ENCODE measurements at places on chromosomes 12 and 14.

- no peak for DNase-seq
These were observed 29.6 kb downstream of the CCDC92 start for GRCh38 chr12:123942911-123943648.

GRCh38 chr12:116358893-116359761 is 81.6 kb upstream of the MED13L start:
- peak; percentile 18 for DNase-seq

- DNase-seq: no peak
These were observed 8.8 kb upstream of the AMHR2 start for GRCh38 chr12:53414756-53415417.

GRCh38 chr12:77837876-77838291 is 7.2 kb downstream of the NAV3 start:
- DNase-seq: no peak

GRCh38 chr14:106845286-106846087 is 1319.1 kb downstream of the TMEM121 start:
- no peak for DNase-seq

DNA sequence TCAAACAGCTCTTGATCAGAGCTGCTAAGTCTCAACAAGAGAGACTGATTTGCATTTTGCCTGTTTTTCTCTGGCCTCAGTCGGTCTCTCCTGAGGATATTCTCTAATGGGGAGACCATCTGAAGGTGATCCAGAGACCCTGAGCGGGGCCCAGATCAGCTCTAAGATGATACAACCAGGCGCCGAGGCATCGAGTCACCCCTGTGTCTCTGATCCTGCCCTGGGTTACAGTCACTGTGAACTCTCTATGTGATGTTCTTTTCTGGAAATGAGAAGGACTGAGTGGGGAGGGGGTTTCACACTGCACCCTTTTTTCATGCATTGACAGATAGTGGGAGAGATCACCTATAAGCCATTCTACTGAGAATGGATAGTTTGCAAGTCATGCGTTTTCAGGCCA is 247.6 kb upstream of the PWP1 start:
- no peak for DNase-seq

DNA sequence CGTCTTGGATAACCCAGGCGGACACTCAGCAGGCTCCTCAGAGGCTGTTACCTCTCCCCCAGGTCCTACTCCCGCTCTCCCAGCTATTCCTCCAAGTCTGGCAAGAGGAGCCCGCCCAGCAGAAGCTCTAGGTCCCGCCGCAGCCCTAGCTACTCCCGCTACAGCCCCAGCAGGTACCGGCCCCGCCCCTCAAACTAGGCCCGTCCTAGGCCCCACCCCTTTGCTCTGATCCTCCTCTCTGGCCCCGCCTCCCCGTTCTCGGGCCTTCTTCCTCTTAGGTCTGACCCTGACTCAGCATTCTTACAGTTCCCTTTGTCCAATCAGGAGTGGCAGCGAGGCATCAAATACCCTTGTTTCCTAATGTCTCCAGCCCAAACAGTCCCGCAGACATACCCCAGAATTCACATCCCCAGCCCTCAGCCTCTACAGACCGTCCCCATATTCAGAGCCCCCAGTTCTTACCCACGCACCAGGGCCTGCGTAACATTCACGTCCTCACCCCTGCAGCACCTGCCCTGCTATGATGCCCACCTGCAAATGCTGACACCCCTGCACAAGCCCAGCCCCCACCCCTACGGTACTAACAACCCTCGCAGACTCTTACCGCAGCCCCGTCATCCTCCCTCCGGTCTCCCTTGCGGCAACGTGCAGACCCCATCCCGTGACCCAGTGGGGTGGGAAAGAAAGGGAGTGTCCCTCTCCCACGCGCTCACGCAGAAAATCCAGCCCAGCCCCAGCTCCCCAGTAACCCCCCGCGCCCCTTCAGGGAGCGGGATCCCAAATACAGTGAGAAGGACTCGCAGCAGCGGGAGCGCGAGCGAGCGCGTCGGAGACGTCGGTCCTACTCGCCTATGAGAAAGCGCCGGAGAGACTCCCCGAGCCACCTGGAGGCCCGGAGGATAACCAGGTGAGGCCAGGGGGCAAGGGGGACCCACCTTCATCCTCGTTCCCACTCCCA is 25.0 kb upstream of the HSPB8 start:
- DNase-seq: no peak

- DNase-seq: no peak
These were observed 17.7 kb downstream of the NGDN start for GRCh38 chr14:23487216-23487615.

DNA sequence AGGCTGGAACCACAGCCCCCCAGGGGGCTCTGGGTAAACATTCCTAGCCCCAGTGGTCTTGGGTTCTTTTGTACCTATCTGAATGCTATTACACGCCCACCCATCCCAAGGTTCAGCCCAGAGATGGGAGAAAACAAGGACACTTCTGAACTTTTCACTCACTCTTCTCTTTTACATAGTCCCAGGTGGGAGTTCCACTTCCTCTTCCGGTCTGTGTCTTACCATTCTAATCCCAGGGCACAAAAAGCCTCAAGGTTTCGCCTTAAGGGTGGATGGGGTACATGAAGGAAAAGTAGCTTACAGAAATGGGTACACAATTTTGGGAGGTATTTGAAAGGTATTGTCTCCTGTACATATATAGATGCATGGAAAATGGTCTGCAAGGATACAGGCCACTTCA is 79.0 kb downstream of the TMEM30B start:
- DNase-seq: no peak

- no peak for DNase-seq
These were observed 215.1 kb downstream of the CACNA1C start for GRCh38 chr12:2267703-2268470.

DNA sequence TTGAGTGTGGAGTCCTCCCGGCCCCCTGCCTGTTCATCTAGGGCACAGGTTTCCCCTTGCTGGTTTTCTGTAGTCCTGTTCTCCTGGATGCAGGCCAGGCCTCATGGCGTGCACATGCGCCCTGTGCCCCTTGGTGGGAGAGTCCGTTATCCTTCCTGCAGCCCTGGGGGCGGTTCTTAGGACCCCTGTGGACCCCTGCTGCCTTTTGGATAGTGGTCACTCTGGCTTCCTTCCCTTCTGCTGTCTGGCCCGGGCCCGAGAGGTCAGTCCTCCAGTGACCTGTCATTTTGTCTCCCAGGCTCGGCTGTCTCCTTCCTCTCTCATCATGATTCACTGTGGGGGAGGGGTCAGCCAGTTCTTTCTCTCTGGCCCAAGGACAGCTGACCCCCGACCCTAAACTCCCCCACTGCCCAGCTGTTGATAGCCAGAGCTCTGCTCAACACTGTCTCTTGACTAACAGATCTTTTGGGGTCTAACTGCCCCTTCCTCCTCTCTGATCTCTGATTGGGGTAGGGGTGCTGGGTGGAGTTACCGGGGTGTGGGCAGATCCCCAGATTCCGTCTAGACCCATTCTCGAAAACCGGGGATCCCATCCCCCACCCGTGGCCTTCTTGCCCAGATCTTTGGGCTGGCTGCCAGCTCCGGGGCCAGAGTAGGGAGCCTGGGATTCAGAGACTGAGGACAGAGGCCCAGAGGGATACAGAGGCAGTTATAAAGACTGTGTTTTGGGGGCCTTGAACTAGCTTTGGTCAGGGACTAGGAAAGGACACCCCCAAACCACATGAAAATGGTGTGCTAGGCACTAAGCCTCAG is 7.0 kb downstream of the CCND2 start:
- no peak for DNase-seq

DNA sequence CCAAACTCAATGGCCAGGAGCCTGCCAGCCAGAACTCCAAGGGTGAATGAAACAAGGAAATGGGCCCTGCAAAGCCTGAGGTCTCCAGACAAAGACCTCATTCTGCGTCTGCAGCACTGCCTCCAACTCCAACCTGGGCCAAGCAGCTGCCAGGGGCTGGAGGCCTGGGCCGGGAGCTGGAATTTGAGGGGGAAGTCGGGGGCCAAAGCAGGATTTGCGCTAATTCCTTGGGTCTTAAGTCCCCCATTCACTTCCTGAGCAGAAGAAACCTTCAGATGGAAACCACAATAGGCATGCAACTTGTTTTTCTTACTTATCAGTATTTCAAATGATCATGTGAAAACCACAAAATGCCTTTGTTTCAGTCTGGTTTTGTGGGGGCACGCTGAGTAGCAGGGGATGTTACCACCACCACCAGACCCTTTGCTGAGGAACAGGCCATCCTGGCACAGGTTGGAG is 23.0 kb upstream of the TC2N start:
- DNase-seq: no peak

- peak; percentile 50 for DNase-seq
These were observed 1.2 kb upstream of the SH2B3 start for GRCh38 chr12:111404362-111405148.

DNA sequence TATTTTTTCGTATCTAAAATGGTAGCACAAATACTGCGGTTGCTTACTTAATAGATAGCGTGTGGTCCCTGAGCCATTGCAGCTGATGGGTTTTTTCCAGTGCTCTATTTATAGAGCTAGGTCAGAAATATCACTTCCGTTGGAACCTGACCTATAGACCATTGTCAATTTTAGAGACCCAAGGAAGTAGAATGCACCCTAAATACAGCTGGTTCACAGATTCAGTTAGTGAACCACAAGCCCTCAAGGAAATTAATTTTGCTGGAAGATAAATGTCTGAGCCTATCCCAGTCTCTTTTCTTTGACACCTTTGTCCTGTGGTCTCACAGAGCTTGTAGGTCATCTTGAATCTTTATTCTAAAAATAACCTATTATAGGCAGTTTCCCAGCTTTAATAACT is 391.0 kb downstream of the ZFP36L1 start:
- no peak for DNase-seq

DNA sequence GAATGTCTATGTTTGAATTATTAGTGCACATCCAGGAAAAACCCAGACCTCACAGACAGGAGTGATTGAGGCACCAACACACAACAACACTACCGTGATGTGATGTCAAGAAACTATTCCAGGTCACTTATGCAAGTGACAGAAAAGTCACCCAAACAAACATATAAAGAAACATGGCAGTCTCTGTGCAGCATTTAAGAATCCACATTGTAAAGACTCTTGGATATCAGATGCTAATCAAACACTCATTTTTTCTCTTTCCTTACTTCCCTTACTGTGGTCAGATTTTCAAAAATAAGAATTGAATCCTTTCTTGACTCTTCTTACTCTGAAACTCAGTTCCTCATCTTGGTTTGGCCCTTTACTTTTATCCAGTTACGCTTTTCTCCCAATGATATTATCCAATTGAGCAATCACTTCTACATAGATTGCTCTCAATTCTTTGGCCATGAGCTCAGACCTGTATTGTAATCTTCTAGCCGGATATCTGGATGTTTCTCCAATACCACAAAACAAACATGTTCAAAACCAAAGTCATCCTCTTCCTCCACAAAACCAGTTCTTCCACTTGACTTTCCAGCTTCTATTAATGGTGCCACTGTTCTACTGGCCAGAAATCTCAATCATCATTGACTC is 115.4 kb downstream of the DUSP6 start:
- DNase-seq: no peak

GRCh38 chr14:101862711-101863110 is 101.2 kb downstream of the PPP2R5C start:
- DNase-seq: no peak

- no peak for DNase-seq
These were observed 580 bp downstream of the KRT75 start for GRCh38 chr12:52433501-52434080.

GRCh38 chr12:57006809-57007475 is 596 bp upstream of the ZBTB39 start:
- DNase-seq: no peak

DNA sequence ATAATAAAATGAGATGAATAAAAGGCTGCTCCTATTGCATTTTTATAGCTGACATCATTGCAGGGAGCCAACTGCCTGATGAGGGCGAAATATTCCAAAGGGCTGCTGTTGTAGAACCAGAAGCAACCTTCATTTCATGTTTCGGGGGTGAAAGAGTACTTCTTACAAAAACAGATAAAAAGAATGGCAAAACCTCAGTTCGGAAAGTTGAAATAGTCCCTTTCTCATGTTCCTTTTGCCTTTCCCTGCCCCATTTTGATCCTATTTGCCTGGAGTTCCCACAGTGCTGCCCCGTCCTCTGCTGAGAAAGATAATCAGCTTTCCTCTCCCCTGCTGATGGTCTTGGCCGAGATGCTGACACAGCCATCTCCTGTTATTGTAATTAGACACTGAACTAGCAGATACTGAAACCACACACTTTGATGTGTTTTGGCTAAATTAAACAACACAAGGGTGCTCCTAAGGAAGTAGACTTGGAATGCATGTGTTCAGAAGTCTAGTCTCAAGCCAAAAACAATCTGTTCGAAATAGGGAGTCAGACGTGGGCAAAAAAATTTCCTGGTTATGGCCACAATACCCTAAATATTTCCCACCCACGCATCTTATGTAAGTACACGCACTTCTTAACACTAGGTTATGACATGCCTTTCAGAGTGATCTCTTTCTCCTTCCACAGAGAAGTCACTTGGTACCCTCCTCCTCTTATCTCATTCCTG is 117.2 kb downstream of the PPM1H start:
- DNase-seq: peak; percentile 18

DNA sequence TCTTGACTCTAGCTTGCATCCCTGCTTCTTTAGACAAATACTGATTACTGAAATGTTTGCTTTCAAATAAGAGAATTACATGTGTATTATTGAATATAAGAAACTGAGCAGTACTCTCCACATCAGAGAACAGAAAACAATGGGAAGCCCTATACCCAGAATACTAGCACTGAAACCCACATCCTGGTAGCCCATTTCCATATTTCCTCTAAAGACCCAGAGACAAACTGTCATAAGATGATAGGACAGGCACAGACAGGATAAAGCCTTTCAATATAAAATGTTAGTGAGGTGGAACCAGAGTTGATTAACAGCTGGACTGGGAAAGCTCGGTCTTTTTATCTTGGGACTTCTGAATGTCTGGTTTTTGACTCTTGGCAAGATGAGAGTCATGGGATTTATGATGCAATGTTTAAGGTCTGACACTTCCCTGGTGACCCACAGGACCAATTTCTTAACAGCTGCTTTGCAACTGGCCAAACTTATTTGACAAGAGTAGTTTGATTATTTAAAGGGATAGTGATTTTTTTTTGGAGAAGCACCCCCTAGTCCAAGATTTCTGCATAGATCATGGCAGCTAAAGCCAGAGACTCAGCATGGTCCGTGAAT is 166.9 kb upstream of the ATXN7L3B start:
- no peak for DNase-seq

DNA sequence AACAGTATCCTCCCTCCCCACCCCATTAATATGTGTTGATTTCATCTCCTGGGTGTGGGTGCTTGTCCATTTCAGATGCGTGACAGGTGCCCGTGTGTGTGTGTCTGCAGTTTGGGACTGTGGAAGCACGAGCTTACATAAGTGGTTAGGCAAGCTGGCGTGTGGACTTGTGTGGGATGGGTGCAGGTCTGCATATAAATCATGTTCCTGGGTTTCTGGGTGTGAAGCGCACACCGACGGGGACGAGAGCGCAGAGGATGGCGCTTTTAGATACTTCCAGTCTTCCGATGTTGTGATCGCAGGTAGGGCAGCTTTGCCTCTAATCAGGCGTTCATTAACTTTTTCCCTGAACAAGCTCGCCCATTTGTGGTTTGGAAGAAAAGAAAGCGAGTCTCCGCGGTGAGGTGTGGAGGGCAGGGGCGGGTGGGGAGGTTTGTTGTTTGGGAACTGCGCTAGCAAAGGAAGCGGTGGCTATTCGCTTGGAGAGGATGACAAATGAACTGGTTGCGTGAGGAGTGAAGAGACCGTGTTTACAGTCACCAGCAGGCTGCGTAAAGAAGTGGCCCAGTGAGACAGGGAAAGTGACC is 865 bp downstream of the RGS6 start:
- no peak for DNase-seq

Data from NCI-H146 (cell line).